Ureter (tissue), 1 donor: ENCODE measurements at places on chromosomes 3 and 15. TPM values are rescaled to one million over a fixed set of nuclear protein-coding genes. Genes with fewer than 3 reads are reported as not detected.

- DNase-seq = no peak
Measured at GRCh38 chr3:111585217-111585616, 9.9 kb downstream of the ZBED2 start.

DNA sequence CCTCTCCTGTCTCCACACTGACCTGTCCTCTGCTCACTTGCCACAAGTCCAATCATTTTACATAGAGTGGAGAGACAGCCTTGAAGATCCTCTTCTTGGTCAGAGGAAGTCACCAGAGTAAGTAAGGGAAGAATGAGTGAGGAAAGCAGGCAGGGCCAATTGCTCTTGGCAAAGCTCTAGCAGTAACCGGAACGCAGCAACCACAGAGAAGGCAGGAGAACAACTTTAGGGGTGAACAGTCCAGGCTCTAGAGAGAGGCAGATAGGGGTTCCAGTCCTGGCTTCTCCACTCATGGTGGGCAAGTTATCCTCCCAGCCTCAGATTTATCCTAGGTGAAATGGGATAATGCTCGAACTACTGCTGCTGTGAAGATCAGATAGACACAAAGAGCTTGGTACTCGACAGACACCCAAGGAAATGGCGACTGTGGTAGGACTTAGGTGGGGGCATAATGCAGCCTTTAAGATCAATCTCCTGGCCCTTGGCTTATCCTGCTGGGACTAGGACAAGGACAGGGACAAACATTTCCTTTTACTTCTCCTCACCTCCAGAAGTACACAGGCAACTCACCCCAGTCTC is 1.2 kb upstream of the ADAMTSL3 start:
- no peak for DNase-seq

DNA sequence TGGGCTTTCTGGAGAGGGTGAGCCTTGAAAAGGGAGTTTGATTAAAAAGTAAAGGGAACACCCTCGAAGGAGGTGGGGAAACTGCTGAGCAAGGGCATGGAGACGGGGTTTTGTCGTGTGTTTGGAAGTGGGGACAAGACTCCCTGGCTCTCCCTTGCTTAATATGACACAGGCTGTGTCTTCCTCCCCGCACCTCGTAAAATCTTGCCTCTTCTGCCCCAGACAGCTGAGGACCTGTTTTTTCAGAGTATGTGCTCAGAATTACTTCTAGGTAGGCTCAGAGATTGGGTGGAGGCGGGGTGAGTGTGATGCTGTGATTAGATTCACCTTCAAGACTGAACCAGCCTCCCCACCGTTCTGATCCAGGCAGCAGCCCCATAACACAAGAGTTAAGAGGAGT is 244.4 kb upstream of the TLE3 start:
- DNase-seq = peak; percentile 17

- no peak for DNase-seq
Measured at GRCh38 chr3:20074226-20075063, 34.2 kb downstream of the KAT2B start.

GRCh38 chr15:47439146-47440111 is 277.9 kb upstream of the SEMA6D start:
- DNase-seq = no peak

- no peak for DNase-seq
Measured at GRCh38 chr15:43219929-43220928, 589 bp downstream of the EPB42 start.

DNA sequence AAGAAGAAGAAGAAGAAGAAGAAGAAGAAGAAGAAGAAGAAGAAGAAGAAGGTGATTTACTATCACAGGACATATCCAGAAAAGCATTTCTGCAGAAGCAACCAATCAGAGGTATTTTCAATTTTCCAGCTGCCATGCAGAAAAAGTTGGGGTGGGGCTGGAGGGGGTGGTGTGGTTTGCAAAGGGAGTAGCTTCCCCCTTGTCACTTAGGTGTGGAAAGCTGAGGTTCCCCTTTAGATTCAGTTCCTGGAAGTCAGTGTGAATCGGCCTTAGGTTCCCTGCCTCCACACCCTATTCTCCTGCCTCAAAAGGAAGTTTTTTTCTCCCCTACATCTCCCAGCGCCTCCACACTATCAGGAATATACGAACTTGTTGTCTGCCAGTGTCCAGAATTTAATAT is 276.7 kb upstream of the ARRDC4 start:
- DNase-seq = no peak

DNA sequence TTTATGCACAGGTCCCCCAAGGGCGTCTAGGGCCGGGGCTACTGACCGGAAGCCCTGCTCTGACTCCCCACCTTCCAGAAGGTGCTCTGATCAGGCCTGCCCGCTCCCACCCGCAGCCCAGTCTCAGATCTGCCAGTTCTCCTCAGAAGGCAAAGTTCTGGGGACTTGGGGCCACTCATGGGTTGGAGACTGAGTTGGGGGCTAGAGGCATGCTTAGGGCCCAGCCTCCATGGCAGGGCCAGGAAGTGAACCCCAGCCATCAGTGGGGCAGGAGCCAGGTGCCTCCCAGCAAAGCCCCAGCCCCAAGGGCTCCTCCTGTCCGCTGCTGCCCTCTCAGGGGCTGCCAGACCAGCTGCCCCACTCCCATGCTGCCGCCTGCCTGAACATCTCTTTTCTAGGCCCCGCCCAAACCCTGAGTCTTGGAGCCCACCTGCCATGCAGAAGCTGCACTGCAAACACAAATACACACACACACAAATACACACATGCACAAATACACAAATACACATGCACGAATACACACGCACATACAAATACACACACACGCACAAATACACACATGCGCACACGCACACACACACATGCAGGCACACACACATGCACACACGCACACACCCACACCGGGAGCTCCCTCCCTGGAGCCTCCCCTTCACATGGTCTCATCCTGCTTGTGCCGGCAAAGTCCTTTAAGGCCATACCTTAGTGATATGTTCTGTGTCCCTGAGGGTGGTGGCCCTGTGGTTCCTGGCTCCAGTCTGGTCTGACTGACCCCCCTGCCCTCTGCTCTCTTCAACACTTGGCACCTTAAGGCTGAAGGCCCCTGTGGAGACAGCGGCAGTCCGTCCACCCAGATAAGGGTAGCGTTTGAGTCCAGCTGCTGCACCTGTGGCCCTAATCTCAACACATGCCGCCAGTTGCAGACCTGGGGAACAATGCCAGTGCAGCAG is 59.2 kb upstream of the KLF13 start:
- peak; percentile 40 for DNase-seq

DNA sequence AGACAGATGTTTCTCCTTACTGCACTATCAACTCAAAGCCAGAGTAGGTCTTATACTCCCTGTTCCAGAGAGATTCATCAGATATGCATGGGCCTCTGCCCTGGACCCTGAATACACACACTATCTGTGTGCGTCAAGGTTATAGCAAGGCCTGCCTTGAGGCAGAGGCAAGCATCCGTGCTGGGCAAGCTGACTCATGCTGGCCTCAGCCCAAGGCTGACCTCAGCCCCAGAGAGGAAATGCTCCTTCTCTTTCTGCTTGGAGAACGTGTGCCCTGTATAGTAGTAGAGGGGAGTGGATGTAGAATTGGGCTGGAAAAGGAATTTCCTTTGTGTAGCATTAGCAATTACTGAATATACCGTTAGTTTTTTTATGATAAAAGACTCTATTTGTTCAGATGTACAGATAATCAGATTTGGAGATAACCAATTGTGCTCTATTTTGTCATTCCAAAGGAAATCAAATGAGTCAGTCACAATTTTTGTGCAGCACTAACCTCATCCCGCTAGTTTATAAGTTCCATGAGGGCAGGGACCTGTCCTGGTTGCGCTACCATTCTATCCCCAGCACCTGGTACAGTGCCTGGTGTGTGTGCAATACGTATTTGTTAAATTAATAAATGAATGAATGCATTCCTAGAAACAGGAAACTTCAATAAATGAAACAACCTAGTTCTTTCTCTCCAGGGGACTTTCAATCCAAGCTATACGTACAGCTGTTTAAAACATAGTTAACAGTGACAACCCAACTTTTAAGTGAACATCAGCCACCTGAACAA is 13.3 kb upstream of the PAQR9 start:
- peak; percentile 70 for DNase-seq

DNA sequence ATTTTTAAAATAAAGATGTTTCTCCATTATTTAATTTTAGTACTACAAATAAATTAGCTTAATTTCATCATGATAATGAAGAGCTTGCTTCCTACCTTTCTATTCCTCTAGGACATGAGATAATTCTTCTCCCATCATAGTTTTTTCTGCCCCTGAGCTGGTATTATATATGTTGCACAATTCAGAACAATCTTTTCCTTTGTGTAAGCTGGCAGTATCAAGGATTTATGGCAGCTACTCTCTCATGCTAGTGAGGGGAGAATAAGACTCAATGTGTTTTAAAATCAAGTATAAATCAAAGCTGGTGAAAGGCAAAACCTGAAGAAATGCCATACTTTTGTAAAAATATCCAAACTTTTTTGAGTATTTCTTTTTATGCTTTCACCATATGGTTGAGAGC is 1405.3 kb downstream of the SI start:
- no peak for DNase-seq

- no peak for DNase-seq
Measured at GRCh38 chr3:102079809-102080197, 230.5 kb downstream of the NFKBIZ start.

DNA sequence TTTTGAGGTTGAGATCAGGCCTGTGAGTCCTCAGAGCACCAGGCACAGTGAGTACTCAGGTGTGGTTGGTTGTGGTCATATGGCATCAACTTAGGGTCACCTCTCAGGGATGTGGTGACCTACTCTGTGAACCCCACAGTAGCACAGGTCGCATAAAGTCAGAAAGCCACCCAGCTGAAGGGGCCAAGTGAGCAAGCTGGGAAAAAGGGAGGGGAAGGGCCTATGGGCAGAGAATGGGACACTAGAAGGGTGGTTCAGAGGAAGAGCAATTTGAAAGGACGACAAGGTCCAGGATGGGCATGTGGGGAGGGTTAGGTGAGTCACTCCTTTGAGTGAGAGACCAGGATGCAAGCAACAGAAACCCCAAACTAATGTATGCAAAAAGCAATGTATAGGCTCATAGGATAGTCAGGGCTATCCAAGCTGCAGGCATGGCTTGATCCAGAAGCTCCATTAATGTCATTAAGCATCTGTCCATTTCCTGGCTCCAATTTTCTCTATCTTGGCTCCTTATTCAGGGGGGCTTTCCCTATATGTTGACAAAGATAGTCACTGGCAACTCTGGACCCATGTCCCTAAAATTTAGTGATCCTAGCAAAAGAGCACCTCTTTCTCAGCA is 33.5 kb downstream of the HMCES start:
- DNase-seq = no peak

DNA sequence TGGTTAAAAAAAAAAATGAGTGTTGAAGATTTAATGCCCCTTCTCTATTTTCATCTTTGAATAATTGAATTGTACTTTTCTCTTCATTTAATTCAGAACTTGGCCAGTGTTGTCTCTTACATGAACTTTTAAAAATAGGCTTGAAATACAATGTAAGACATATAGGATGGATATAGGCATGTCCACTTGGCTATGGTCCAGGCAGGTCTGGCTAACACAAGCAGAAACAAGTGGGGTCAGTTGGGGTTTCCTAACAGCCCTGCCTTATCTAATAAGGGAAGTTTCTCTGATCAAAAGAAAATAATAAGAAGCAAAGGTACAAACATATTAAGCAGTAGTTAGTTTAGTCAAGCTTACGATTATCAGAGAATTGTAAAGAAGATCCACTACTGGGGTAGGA is 19.1 kb upstream of the PAK6 start:
- no peak for DNase-seq

The AHSG gene
- total RNA-seq = not detected

The OR5H2 gene
- total RNA-seq = not detected

The MAP1A gene
- total RNA-seq = 16.4 TPM

The KIF7 gene
- 11.2 TPM for total RNA-seq

The SERINC4 gene
- total RNA-seq = 0.34 TPM

The CIDEC gene
- total RNA-seq = 1.1 TPM

The MINAR1 gene
- total RNA-seq = 0.70 TPM
